Activated T-cell treated with anti-CD3 and anti-CD28 coated beads, Interleukin-2, amount 50 U/mL, for 24 hours (primary cell): ENCODE measurements at places on chromosomes 6 and 20.

GRCh38 chr20:56731476-56731875, 102.4 kb downstream of the TFAP2C start:
- no peak overlapping the region for H3K27ac ChIP-seq
- no peaks in the 10 kb centered on the region for H3K36me3 ChIP-seq
- DNase-seq = no peak
- no peak overlapping the region for H3K4me3 ChIP-seq
- peaks cover 18% of the 10 kb centered on the region for H3K27me3 ChIP-seq

DNA sequence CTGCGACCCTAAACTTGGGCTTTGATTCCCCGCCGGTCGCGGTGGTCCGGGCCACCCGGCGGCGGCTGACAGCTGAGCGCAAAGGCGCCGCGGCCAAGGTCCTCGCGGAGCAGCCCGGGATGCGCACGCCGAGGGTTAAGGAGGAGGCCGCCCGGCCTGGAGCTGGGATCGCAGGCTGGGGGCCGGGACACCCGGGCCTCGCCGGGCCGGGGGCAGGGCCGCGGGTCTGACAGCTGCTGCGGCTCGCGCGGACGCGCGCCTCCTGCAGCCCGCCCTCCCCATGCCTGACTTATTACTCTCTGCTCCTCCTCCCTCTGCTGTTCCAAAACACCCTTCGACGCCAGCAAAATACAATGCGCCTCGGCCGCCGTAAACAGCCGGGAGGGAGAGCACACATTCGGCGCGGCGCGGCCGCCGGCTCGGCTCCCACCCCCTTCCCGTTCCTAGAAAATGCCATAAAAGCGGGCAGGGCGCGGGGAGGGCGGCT, 746 bp downstream of the BACH2 start:
- H3K4me3 ChIP-seq = peak overlapping the region; percentile 88
- peaks cover 46% of the 10 kb centered on the region for H3K36me3 ChIP-seq
- DNase-seq = peak; percentile 81
- no peaks in the 10 kb centered on the region for H3K27me3 ChIP-seq

GRCh38 chr6:3701631-3702030, 49.9 kb downstream of the PXDC1 start:
- no peaks in the 10 kb centered on the region for H3K4me1 ChIP-seq
- no peaks in the 10 kb centered on the region for H3K36me3 ChIP-seq
- no peak overlapping the region for H3K27ac ChIP-seq
- DNase-seq = no peak
- H3K27me3 ChIP-seq = peaks cover 17% of the 10 kb centered on the region

DNA sequence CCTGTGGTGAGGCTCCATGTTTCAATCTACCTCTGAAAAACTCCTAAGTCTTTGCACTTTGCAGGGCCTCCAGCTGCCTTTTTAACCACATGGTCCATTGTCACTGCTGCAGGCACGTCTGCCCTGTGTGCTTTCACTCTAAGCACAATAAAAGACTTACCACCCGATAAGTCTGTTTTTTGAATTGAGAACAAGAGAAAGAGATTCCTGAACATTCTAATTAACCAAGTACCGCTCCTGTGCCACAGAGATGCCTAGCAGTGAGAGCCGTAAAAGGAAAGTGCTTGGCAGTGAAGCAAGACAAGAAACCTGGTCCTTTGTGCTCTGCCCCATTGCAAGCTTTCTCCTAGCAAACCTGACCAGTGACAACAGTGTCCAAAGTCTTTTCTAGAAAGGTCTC, 487.6 kb upstream of the FLRT3 start:
- H3K4me3 ChIP-seq = no peak overlapping the region
- no peaks in the 10 kb centered on the region for H3K27me3 ChIP-seq
- H3K4me1 ChIP-seq = no peaks in the 10 kb centered on the region
- no peak for DNase-seq
- no peak overlapping the region for H3K27ac ChIP-seq
- H3K36me3 ChIP-seq = no peaks in the 10 kb centered on the region

DNA sequence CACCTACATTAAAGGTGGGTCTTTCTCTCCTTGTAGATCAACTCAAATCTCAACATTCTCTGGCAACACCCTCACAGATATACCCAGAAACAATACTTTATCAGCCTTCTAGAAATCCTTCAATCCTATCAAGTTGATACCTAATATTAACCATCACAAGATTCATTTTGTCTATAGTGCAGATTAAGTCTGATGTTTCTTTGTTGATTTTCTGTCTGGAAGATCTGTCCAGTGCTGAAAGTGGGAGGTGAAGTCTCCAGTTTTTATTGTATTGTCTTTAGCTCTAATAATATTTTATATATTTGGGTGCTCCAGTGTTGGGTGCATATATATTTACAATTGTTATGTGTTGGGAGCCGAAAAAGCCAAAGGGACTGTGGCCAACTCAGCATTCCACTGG, 493.9 kb upstream of the ADGRB3 start:
- no peaks in the 10 kb centered on the region for H3K4me1 ChIP-seq
- no peaks in the 10 kb centered on the region for H3K36me3 ChIP-seq
- no peak overlapping the region for H3K4me3 ChIP-seq

GRCh38 chr6:13077117-13077516, 251.2 kb downstream of the TBC1D7 start:
- peaks cover 46% of the 10 kb centered on the region for H3K27me3 ChIP-seq
- no peak for DNase-seq
- H3K4me1 ChIP-seq = no peaks in the 10 kb centered on the region
- H3K27ac ChIP-seq = no peak overlapping the region

GRCh38 chr6:158408552-158409130, 96.4 kb downstream of the TULP4 start:
- no peak for DNase-seq
- H3K4me3 ChIP-seq = no peak overlapping the region
- H3K27ac ChIP-seq = no peak overlapping the region
- peaks cover 11% of the 10 kb centered on the region for H3K36me3 ChIP-seq
- H3K27me3 ChIP-seq = no peaks in the 10 kb centered on the region

DNA sequence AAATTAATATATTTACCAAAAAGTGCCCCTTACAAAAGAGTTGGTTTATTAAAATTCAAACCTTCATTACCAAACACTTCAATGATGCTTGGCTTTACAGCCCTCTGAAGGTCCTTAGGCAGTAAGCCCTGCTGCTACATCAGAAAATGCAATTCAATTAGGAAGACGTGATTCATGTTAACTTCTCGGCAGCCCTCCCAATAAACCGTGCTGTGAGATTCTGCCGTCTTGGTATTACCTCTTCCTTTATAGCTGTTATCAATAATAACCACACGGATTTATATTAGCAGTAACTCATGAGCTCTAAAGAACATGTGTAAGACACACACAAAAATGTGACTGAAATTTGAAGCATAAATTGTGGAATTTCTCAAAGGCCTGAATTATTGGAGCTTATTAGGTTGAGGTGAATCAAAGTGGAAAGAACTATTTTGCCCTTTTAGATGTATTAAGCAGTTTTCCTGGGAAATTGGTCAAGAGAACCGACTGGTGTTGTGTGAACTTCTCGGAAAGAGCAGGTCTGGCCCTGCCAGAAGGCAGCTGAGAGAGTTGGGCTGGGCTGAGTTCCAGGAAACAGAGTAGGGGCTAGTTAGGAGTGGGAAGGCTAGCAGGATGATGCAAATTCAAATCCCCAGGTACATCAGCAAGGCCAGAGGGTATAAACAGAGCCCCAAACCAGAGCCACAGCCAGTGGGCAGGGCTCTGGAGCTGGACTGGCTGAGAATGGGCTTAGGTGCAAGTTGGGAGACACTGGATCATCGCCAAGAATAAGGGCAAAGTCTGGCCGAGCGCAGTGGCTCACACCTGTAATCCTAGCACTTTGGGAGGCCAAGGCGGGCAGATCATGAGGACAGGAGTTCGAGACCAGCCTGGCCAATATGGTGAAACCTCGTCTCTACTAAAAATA, 33.1 kb downstream of the FGD2 start:
- H3K27me3 ChIP-seq = no peaks in the 10 kb centered on the region
- H3K27ac ChIP-seq = peak overlapping the region; percentile 18
- DNase-seq = no peak

DNA sequence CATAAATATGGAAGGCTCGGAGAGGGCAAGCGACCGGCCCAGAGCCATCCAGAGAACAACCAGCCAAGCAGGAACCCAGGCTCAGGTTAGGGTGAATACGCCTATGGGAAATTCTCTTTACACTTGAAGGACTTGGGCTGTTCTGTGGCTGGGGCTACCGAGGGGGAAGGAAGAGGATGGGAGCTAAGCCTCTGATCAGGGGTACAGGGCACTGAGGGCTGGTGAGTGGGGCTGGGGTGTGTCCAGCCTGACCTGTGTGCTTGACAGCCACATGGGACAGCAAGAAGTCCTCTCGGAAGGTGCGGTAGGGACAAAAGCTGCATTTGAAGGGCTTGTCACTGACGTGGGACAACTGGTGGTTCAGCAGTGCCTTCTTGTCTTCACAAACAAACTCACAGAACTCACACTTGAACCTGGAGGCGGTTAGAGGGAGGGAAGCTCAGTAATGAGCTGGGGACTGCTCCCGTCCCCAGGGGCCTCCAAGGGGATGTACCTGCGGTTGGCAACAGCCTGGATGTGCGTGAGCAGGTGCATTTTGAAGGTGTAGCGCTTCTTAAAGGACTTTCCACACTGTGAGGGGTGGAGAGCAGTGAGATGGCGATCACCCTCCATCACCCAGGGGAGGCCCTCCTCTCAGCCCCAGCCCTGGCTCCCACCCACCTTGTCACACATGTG, 11.9 kb downstream of the ZNF335 start:
- DNase-seq = no peak
- no peak overlapping the region for H3K4me3 ChIP-seq
- peaks cover 90% of the 10 kb centered on the region for H3K36me3 ChIP-seq
- H3K4me1 ChIP-seq = peaks cover 2% of the 10 kb centered on the region
- no peak overlapping the region for H3K27ac ChIP-seq
- H3K27me3 ChIP-seq = no peaks in the 10 kb centered on the region

- peak overlapping the region; percentile 87 for H3K27ac ChIP-seq
- no peak overlapping the region for H3K4me3 ChIP-seq
- peaks cover 19% of the 10 kb centered on the region for H3K4me1 ChIP-seq
- DNase-seq = peak; percentile 51
- peaks cover 59% of the 10 kb centered on the region for H3K36me3 ChIP-seq
These were observed 24.7 kb upstream of the PYGB start for GRCh38 chr20:25223179-25223661.
